ENCODE measurements at places on chromosomes 11 and 22.

DNA sequence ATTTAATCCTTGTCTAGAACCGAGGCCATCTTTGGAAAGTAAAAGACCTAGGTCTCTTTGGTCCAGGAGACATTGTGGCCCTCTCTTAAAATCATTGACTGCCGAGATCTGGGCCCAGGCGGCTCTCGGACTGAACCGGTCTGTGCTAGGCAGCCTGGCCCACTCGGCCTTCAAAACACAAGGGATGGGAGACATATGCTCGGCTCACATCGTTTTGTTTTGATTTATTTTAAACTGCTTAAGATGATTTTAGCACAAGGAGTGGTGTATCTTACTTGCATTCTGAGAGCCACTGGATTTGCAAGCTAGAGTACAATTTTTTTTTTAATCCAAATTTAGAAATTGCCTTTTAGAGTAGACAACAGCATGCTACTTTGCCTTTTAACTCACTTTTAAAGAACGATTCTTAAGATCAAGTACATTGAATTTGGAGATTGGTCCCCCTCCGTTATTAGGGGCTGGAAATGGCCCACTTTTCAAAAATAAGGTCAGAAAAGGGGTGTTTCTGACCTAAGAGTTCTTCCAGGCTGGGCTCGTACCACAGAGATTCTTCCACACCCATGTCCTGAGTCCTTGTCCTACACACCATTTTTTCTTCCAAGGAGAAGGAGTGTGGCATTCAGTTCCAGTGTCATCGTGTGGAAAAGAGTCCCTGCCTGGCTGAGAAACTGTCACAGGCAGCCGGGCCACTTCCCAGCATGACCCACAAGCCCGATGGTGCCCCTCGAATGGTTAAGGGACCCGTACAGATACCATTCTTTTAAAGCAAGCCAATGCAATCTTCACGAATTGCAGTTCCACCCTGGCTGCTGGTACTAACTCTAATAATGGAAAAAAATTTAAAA lies 80.5 kb upstream of the WNT7B start:
- no peak for DNase-seq

DNA sequence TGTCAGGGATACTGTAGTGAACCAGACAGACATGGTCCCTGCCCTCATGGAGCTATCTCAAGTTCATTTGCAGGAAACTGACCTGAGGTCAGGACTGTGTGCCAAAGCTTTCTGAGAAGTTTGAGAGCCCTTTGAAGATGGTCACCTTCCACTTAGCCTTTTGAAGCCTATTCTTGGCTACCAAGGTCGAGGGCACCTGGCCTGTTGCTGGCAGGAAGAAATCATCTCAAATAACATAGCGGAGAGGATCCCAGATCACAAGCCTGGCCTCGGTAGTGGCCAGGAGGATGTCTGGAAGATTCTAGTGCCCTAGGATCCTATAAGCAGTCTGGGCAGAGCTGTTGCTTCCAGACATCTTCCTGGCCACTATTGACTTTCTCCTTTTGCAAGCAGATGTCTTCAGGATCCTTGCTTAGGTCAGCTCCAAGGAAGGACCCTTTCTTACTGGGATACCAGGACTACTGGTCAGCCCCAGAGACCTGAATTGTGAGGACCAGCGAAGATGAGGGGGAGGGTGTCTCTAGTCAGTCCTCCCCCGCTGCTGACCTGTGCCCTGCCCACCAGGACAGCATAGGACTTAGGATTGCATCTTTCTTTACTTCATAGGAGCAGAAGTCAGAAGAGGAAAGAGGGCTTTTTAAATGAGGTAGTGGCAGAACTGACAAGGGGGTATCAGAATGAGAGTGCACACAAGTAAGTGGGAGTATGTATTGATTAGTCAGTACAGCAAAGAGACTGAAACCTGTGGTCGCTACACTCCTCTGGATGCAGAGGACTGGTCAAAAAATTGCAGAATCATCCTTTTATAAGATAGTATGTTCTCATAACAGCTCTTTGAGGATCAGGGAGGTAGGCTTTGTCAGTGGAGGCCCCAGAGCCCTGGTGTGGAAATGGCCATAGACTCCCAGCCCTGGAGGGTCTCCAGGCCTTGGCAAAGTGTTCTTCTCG lies 94.8 kb downstream of the TEAD1 start:
- DNase-seq, result no peak

DNA sequence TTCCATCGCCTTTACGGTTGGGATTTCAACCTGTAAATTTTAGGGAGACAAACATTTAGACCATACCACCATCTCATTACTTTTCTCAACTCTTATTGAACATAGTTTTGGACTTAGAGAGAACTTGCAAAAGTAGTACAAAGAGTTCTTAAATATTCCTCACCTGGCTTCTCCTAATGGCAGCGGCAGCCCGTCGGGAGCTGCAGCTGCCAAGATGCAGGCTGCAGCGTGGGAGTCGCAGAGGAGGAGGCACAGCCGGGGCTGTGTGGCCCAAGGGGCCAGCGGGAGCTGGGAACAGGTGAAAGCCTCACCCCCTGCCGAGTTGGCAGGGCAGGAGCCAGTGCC lies 23.1 kb upstream of the RNASEH2C start:
- DNase-seq, result no peak

- no peak for DNase-seq
Observed at GRCh38 chr22:38314933-38315822, 2.1 kb downstream of the CSNK1E start.

- no peak for DNase-seq
Observed at GRCh38 chr11:95972060-95972459, 48.2 kb upstream of the MTMR2 start.

GRCh38 chr22:33404723-33405122 lies 346.5 kb upstream of the SYN3 start:
- DNase-seq, result no peak

GRCh38 chr22:30806391-30806861 lies 111.8 kb downstream of the OSBP2 start:
- DNase-seq, result no peak

DNA sequence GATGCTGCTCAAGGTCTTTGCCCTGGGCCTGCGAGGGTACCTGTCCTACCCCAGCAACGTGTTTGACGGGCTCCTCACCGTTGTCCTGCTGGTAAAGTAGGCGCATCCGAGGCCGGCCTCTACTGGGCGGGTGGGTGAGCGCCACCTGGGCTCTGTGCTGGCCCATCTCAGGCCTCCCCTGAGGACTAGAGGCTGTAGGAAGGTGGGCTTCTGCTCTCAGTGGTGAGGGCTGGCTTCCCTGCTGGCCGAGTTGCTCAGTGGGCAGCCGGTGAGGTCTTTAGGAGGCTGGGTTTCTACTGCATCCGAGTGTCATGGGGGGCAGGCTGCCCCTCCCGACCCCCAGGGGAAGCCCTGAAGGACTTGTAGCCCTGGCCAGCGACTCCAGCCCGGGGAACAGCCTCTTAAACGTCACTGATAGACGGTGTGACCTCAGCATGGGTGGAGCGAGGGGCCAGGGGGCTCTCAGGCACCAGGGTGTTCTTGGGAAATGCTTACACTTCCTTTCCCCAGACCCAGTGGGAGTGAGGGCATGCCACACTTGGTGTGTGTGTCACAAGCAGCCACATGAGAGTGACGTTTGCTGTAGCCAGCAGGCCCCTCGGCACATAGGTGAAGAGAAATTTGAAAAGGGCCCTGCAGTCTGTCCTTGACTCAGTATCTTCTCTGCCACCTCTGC lies 30.3 kb downstream of the TPCN2 start:
- no peak for DNase-seq

- DNase-seq, result no peak
Observed at GRCh38 chr11:118338637-118339061, 3.9 kb downstream of the CD3D start.

GRCh38 chr11:133981156-133981555 lies 24.4 kb upstream of the IGSF9B start:
- no peak for DNase-seq

GRCh38 chr22:46774980-46775849 lies 12.8 kb downstream of the TBC1D22A start:
- DNase-seq, result no peak

DNA sequence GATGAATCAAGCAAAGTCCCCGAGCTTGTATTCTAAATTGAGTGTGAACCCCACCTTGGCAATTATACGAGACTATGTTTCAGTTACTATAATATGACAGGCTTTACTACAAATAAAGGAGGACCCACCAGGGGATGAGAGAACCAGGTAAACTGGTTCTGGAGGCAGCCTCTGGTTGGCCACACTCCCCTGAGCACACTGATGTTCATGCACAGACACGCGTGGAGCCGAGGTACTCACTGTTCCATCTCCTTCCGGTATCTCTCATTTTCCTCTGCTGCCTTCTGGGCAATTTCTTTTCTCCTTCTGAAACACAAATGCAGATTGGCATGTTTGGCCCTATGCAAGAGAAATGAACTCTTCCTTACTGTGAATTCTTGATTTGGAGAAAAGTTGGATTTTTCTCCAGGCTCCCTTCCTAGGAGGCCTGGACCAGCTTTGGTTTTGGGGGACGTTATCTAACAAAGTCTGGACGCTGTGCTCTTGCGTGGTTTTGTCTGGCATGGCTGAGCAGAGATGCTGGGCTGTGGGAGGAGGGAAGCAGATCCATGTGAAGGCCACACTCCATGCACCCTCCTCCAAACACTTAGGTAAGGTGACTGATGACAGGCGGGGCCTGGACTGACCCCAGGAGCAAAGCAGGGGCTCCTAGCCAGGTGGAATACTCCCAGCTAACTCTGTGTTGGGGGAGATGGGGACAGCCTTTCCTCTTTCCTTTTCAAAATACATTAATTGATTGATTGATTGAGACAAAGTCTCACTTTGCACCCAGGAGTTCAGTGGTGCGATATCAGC lies 22.9 kb downstream of the USH1C start:
- no peak for DNase-seq

DNA sequence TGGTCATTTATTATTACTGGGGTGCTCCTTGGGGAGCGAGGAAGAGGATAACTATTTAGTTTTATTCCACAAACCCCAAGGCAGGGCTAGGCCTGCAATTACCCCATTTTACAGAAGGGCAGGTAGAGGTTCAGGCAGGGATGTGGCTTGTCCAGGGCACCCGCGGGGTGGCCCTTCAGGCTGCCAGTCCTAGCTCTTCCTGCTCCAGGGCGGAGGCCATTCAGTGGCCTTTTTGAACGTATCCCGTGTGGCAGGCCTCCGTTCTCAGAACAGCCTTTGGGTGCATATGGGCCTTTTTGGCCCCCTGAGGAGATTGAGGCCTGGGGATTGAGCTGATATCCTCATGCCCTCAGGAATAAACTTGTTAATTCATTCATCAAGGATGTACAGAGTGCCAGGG lies 66.2 kb downstream of the MPPED1 start:
- no peak for DNase-seq

DNA sequence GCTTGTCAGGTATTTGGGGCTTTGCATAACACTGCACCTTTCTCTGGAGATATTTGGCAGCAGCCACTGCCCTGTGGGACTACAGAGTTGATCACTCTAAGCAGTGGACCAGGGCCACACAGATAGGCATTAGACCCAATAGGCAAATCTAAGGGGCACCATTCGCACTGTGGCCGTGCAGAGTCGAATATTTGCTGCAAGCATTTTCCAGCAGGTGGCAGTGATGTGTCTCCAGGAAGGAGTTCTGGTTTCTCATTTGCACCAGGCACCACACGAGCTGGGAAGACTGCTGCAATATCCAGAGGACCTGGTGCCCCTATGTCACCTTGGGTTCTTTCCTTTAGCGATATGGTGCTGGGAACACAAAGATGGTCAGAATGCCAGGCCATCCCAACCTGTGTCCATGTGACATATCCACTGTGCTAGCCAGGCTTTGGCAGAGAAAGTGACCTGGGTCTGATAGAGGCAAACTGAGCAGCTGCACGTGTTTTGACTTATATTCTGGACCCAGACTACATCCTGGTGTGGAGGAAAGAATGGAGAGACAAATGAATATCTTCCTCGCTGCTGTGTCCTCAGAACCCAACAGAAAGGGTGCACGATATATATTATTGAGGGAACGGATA lies 318.7 kb downstream of the BUD13 start:
- peak; percentile 72 for DNase-seq

DNA sequence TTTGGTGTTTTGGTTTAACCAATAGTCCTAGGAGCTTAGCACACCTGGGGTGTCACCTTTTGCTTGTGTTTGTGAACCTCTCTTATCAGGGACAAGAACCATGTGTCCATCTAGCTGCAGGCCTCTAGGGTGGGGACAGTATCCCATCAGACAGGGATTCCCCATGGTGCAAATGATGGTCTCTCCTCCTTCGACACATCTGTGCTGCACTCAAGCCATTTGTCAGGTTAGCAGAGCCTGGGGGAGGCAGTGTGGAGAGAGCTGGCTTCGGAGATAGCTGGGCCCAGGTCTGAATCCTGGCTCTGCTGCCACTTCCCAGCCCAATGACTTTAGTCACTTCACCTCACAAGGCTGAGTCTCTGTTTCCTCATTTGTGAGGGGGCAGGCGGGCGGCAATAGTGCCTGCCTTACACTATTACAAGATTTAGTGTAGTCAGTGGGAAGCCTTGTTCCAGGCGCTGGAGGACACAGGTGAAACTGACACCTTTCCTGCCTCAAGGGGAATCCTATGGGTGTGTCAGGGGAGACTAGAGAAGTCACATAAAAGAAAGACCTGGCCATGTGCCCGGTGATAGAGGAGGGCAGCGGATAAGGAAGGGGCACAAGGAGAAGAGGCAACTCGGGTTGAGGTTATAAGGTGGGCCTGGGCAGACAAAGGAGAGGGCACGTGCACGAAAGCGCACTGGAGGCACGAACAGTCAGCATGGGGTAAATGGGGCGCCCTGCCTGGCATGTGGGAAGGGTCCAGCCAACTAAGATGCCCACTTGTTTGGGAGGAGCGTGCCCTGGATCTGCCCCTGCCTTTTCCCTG lies 12.6 kb downstream of the KLHL35 start:
- DNase-seq, result no peak

DNA sequence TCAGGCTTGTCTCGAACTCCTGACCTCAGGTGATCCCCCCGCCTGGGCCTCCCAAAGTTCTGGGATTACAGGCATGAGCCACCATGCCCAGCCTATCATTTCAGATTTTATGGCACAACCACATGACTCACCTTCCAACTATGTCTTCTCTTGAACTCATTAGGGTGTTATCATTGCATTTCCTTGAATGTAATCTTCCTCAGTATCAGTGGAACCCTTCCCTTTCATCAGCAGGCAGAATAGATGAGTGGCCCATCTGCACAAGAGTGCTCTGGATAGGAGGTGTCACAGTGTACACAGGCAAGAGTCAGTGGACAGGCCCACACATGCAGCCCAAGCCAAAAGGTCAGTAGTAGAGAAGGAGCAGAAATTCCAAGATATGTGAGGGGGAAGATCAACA lies 29.1 kb upstream of the AQP11 start:
- DNase-seq, result no peak

- DNase-seq, result no peak
Observed at GRCh38 chr11:77211594-77212251, 83.7 kb downstream of the MYO7A start.

DNA sequence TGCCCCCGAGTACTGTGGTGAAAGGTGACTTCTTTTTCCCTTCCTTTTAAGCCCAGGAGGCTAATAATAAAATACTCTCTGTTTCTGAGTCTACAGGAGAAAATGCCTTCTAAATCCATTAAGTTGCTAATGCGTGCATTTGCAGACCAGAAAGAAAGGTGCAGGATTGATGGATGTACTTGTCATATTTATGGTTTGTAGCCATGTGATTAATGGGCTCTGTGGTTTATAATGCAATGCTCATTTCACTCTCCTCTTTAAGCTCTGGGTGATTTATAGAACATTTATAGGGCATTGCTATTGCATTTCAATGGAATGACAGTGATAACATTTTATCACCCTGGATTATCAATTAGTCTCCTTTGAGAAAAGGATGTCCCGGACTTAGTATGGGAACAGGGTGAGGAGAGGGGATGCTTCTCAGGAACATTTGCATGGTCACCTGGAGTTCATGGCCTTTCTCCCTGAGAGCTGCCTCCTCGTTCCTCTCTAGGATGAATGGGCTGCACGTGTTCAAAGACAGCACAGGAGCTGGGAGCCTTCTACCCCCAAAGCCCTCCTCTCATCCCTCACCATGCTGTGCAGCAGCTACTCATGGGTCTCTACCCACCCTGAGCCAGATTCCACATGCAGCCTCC lies 82.8 kb upstream of the HMGXB4 start:
- DNase-seq, result peak; percentile 69
